ENCODE measurements at places on chromosomes 2 and 18.

DNA sequence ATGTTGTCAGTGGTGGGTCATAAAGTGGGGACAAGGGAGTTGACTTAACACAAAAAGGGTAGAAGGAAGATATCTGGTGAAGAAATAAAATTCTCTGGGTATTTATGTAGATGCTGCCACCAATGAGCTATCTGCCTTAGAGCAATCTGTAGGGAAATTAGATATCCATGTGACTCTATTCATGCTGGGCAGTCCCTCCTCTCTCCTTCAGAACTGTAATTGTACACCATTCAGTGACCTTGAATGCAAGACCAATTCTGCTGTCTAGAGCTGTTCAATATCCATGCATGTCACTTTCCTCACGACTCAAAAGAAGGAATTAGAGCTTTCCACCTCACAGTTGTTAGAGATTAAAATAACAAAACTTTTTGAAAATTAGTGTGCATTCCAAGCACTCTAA, 28.6 kb upstream of the TDRD15 start:
- no peak for DNase-seq

- no peak for DNase-seq
These were observed 381.0 kb upstream of the ID2 start for GRCh38 chr2:8300905-8301304.

DNA sequence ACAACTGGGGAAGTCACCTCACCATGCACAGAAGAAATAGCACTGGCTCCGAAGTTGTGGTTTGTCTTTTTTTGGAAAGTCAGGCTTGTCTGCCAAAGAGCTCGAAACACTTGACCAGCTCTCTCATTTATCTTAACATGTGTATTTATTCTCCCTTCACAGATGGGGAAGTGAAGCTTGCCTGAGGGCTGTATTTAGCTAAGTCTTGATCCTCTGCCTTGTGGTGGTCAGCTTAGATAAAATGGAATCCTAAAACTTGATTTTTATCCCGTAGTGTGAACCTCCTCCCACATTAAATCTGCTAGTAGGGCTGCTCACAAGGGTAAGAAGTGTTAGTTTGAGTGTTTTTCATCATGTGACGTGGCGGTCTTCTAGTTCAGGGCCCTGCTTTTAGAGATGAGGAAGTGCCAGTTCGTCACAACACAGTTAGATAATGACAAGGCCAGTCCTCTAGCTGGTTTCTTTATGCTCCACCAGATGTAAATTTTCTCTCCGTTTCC, 89.7 kb downstream of the TMEM247 start:
- DNase-seq: no peak

DNA sequence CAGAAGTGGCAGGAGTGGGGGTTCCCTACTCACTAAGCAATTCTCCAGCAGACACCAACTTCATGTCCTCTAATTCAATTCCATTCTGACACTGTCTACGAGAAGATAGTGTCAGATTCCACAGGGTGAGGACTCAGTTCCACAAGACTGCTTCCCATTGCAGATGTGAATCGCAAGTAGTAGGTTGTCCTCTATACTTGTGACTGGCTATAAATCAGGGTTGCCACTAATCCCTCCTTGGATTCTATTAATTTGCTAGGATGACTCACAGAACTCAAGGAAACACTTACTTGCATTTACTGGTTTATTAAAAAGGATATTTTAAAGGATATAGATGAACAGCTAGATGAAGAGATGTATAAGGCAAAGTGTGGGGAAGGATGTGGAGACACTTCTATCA, 184.1 kb upstream of the ACVR2A start:
- DNase-seq: no peak

- DNase-seq: no peak
These were observed 9.6 kb downstream of the SH3YL1 start for GRCh38 chr2:254241-254640.

DNA sequence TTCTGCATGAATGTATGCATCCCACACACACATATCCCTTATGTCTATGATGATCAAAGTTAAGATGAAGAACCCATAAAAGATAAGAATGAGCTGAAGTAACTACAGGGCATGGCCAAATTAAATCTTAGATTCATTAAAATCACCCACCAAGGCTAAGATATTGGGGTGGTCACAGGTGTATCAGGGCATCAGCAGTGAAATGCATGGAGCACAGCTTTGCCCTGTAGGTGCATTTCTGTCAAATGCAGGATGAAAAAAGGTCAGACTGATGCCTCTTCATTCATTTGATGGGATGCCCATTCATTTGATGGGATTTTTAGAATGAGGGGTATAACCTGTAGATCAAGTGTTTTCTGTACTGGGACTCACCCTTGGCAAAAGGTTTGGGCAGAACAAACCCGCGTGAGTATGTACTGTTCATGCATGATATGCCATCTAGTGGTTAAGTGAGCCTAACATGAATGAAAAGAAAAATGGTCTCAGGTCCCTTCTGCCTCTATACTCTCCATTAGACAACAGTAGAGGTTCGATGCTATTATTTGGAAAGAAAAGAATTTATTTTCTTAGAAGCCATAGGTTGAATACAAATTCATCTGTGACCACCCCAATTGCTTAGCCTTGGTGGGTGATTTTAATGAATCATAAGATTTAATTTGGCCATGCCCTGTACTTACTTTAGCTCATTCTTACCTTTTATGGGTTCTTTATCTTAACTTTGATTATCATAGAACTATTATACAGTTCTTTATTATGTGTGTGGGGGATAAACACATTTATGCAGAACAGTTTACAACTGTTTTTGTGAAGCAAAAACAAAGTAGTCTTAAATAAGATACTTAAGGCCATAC, 43.2 kb upstream of the NOSTRIN start:
- peak; percentile 53 for DNase-seq
